Neural progenitor cell (in vitro differentiated cells): ENCODE measurements at places on chromosomes 11 and 22.
A peak's percentile ranks its signal among the peaks of the same experiment; 100 is the strongest.

DNA sequence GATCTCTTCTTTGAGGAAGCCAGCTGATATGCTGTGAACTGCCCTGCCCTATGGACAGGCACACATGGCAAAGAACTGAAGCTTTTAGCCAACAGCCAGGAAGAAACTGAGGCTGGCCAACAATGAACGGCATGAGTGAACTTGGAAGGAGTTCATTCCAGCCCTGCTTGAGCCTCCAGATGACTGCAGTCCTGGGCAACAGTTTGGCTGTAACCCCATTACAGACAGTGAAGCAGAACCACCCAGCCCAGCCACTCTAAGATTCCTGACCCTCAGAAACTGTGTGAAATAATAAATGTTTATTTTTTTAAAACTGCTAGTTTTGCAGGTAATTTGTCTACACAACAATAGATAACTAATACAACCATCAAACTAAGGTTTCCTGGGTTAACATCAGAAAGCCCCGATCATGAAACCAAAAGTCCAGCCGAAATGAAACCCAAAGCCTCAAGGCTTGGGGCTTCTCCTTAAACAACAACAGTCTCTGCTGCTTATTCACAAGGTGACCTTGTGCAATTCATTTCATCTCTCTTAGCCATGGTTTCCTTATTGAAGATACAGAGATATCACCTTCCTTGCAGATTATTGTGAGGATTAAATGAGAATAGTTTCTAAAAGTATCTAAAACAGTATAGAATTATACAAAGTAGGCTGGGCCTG is 31.4 kb downstream of the PAK1 start:
- H3K36me3 ChIP-seq: no peaks in the 10 kb centered on the region
- no peak overlapping the region for H3K27ac ChIP-seq
- no peak overlapping the region for H3K4me3 ChIP-seq
- no peak for DNase-seq
- H3K4me1 ChIP-seq: peaks cover 8% of the 10 kb centered on the region

- H3K4me1 ChIP-seq: no peaks in the 10 kb centered on the region
- H3K27me3 ChIP-seq: no peaks in the 10 kb centered on the region
- H3K36me3 ChIP-seq: no peaks in the 10 kb centered on the region
These were observed 109.9 kb downstream of the MPPED1 start for GRCh38 chr22:43521716-43522115.

GRCh38 chr22:49889071-49889470 is 29.2 kb downstream of the ALG12 start:
- H3K27ac ChIP-seq: no peak overlapping the region
- no peaks in the 10 kb centered on the region for H3K4me1 ChIP-seq
- no peaks in the 10 kb centered on the region for H3K27me3 ChIP-seq
- no peak overlapping the region for H3K4me3 ChIP-seq
- DNase-seq: no peak

DNA sequence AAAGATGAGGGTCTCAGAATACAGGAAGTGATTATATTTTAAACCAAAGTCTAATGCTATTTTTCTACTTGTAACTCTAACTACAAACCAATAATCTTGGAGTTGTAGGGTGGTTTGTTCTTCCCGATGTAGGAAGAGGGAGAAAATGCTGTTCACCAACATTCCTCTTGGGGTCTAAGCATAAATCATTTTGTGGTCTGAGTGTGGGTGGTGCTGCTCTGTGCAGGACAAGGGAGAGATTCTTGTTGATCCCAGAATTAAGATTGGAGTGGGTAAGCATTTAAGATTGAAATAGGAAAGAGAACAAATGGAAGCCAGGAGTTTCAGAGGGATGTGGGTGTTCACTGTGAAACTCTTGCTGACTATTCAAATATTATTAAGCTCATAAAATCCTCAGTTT is 38.6 kb upstream of the MMP13 start:
- no peaks in the 10 kb centered on the region for H3K4me1 ChIP-seq
- H3K36me3 ChIP-seq: no peaks in the 10 kb centered on the region
- H3K4me3 ChIP-seq: no peak overlapping the region
- H3K27me3 ChIP-seq: no peaks in the 10 kb centered on the region
- no peak for DNase-seq

DNA sequence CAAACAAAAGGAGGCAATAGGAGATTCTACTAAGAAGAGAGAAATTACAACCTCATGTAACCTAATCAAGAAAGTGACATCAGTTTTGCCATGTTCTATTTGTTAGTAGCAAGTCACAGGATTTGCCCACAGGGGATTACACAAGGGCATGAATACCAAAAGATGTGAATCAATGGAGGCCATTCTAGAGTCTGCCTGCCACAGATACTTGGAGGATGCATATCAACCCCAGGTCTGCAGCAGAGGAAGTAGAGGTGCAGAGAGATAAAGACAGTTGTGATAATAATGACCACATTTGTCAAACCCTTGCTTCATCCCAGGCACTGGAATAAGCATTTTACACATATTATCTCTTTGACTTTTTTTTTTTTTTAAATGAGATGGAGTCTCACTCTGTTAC is 2.4 kb upstream of the ASCC2 start:
- H3K36me3 ChIP-seq: no peaks in the 10 kb centered on the region
- no peak for DNase-seq
- H3K4me1 ChIP-seq: peaks cover 5% of the 10 kb centered on the region
- H3K4me3 ChIP-seq: no peak overlapping the region
- no peak overlapping the region for H3K27ac ChIP-seq
- no peaks in the 10 kb centered on the region for H3K27me3 ChIP-seq

- H3K27me3 ChIP-seq: peaks cover 28% of the 10 kb centered on the region
- H3K27ac ChIP-seq: peak overlapping the region; percentile 92
- DNase-seq: no peak
- H3K4me1 ChIP-seq: peaks cover 6% of the 10 kb centered on the region
- no peaks in the 10 kb centered on the region for H3K36me3 ChIP-seq
These were observed 974 bp downstream of the ANAPC15 start for GRCh38 chr11:72111300-72112142.

DNA sequence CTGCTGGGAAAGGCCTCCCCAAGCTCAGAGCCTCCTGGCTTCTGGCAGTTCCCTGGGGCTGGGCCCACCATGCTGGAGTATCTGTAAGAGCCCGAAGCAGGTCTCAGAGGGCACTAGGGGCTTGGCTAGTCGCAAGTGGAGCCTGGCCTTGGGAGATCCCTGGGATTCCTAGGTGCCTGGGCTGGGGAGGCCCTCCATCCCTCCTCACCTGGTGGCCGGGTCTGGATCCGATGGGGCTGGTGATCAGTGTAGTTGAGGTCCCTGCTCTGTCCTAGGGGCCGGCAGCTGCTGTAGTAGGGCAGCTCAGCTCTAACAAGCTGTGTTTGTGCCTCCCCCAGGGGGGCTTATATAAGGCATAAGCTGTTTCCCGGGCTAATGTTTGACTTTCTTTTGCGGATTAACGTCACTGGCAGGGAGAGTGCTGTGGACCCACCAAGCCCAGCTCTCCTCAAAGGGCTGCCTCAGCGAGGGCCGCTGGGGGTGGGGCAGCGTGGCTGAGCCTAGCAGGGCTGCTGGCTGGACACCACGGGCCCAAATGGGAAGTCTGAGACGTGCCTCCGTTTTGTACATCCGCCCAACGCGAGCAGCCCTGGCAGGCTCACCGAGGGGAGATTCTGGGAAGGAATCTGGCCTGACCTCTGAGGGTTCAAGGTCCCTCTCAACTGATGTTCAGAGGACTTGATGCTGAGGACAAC is at the start of gene SLC22A8:
SLC22A8 (minus strand) TSS at position 321 of the 695 bp plus-strand sequence. CDS start 883 bp downstream, outside the sequence.
- H3K27ac ChIP-seq: no peak within 1 kb of the TSS
- peaks cover 29% of the 10 kb centered on the region for H3K4me1 ChIP-seq
- DNase-seq: peak; percentile 68
- H3K27me3 ChIP-seq: no peaks in the 10 kb centered on the region

- no peak overlapping the region for H3K27ac ChIP-seq
- no peak for DNase-seq
- H3K4me3 ChIP-seq: no peak overlapping the region
- no peaks in the 10 kb centered on the region for H3K36me3 ChIP-seq
These were observed 1225.7 kb downstream of the JRKL start for GRCh38 chr11:97615546-97615945.

GRCh38 chr11:10038521-10039302 is 255.3 kb downstream of the SBF2 start:
- no peaks in the 10 kb centered on the region for H3K27me3 ChIP-seq
- H3K27ac ChIP-seq: no peak overlapping the region
- peaks cover 5% of the 10 kb centered on the region for H3K4me1 ChIP-seq
- DNase-seq: no peak

- H3K27me3 ChIP-seq: no peaks in the 10 kb centered on the region
- no peak for DNase-seq
- H3K36me3 ChIP-seq: no peaks in the 10 kb centered on the region
- H3K27ac ChIP-seq: no peak overlapping the region
- H3K4me3 ChIP-seq: no peak overlapping the region
These were observed 19.8 kb downstream of the CAT start for GRCh38 chr11:34458525-34458924.

- no peak overlapping the region for H3K4me3 ChIP-seq
- DNase-seq: no peak
- no peaks in the 10 kb centered on the region for H3K4me1 ChIP-seq
These were observed 44.7 kb downstream of the BIRC2 start for GRCh38 chr11:102391549-102392237.

DNA sequence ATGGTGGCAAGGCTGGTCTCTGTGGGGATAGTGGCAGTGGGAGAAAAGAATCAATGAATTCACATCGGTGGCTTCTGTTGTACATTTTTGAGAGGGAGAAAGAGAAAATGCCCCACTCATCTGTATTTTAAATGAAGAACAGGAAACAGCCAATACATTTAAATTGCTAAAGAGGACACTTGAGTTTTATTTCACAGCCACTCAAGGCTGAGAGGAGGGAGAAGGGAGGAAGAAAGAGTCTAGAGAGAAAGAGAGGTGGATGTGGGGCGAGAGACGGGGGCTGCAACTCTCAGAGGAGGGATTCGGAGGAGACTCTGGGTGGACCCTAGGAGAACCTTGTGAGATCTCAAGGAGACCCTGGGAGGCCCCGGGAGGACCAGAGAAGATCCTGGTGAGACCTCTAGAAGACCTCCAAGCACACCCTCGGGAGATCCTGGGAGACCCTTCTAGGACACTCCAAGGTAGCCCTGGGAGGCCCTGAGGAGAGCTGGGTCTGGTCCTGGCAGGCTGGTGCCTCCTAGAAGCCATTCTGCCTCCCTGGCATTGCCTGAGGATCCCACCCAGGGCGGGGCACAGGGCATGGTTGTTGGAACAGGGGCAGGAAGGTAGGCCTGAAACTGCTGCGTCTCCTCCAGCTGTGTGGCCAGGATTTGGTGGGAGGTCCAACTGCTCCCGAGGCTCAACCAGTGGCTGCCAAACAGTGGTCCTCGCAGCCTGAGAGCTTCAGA is 91.0 kb upstream of the SHISAL1 start:
- no peaks in the 10 kb centered on the region for H3K4me1 ChIP-seq
- H3K27ac ChIP-seq: no peak overlapping the region
- no peaks in the 10 kb centered on the region for H3K36me3 ChIP-seq
- H3K4me3 ChIP-seq: no peak overlapping the region
- no peak for DNase-seq

- H3K27ac ChIP-seq: no peak overlapping the region
- H3K36me3 ChIP-seq: no peaks in the 10 kb centered on the region
- no peak for DNase-seq
- H3K27me3 ChIP-seq: no peaks in the 10 kb centered on the region
These were observed 243.4 kb upstream of the POU2AF2 start for GRCh38 chr11:111001986-111002611.

DNA sequence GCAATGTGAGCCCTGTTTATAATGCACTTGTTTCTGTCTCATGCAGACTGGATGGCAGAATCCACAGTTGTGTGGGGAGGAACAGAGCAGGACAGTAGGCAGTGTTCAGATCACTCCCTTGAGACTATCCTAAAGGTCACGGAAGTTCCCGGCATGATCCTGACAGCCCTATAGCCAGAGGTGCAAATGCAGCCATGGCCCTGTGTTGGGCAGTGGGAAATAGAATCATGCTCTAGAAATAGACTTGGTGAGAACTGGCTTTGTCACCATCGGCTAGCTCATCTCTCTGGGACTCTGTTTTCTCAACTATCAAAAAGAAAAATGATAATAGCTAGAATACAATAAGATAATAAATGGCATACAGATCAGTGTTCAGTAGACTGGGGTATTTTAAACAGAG is 123.2 kb downstream of the FEZ1 start:
- no peak for DNase-seq
- H3K27me3 ChIP-seq: peaks cover 30% of the 10 kb centered on the region
- no peaks in the 10 kb centered on the region for H3K36me3 ChIP-seq
- H3K27ac ChIP-seq: no peak overlapping the region
- peaks cover 53% of the 10 kb centered on the region for H3K4me1 ChIP-seq

- H3K4me1 ChIP-seq: no peaks in the 10 kb centered on the region
- H3K36me3 ChIP-seq: no peaks in the 10 kb centered on the region
- DNase-seq: no peak
- no peaks in the 10 kb centered on the region for H3K27me3 ChIP-seq
These were observed 100.7 kb upstream of the ANO3 start for GRCh38 chr11:26231252-26231661.

DNA sequence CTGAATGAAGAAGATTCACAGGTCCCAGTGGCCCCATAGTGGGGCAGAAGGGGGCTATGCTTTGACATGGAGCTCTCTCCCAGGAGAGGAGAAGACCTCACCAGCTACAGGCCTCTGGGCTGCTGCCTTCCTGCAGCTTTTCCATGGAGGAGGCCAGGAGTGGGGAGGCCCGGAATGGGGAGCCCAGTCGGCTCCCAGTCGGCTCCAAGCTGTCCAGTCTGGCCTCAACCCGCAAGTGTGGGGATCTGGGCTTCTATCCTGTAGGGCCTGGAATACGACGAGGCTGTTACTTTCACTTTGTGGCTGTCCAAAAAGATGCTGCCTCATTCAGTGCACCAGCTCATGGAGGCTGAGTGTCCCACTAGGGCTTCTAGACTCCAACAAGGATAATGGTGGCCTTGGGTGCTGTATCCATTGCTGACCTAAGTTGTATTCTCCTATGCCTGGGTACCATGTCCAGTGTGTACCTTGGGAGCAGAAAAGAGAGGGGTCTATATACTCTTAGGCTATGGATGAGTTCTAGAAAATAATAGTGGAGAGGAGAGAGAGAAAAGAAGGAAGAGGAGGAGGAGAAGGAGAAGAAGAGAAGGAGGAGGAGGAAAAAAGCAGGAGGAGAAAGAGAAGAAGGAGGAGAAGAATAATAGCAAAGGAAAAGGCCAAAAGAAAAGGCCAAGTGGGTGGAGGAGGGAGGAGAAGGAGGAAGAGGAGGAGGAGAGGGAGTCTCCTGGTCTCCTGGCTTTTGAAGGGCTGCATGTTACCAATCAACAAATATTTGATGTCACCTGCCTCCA is 1.1 kb downstream of the MYO18B start:
- H3K27ac ChIP-seq: no peak overlapping the region
- no peaks in the 10 kb centered on the region for H3K27me3 ChIP-seq
- H3K4me1 ChIP-seq: no peaks in the 10 kb centered on the region
- H3K4me3 ChIP-seq: no peak overlapping the region
- H3K36me3 ChIP-seq: no peaks in the 10 kb centered on the region

- peaks cover 5% of the 10 kb centered on the region for H3K4me1 ChIP-seq
- H3K4me3 ChIP-seq: no peak overlapping the region
- no peak overlapping the region for H3K27ac ChIP-seq
- H3K36me3 ChIP-seq: no peaks in the 10 kb centered on the region
- no peak for DNase-seq
- H3K27me3 ChIP-seq: peaks cover 5% of the 10 kb centered on the region
These were observed 5.8 kb downstream of the VSTM5 start for GRCh38 chr11:93844568-93844967.

- peaks cover 85% of the 10 kb centered on the region for H3K27me3 ChIP-seq
- peak; percentile 87 for DNase-seq
- no peaks in the 10 kb centered on the region for H3K36me3 ChIP-seq
- H3K27ac ChIP-seq: no peak overlapping the region
- no peaks in the 10 kb centered on the region for H3K4me1 ChIP-seq
- H3K4me3 ChIP-seq: no peak overlapping the region
These were observed 9.9 kb upstream of the IGLL5 start for GRCh38 chr22:22877523-22878210.
